ENCODE measurements at places on chromosomes 4 and X.

DNA sequence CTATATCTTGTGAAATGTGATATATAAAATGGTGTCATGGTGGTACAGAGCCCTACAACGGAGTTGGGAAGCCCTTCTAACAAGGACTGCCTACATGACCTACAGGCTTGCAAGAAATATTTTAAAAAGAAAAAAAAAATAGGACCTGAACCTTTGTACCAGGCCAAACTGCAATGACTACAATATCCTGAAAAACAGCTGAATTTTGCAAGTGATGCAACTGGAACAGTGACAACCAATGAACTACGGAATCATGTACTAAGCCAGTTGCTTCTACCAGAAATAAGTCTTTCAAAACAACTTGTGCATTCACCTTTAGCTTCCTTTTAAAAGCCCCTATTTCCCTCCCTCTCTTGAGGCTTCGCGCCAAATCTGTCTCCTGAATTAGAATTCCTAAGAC is 58.4 kb downstream of the PDGFC start:
- no peak for DNase-seq

DNA sequence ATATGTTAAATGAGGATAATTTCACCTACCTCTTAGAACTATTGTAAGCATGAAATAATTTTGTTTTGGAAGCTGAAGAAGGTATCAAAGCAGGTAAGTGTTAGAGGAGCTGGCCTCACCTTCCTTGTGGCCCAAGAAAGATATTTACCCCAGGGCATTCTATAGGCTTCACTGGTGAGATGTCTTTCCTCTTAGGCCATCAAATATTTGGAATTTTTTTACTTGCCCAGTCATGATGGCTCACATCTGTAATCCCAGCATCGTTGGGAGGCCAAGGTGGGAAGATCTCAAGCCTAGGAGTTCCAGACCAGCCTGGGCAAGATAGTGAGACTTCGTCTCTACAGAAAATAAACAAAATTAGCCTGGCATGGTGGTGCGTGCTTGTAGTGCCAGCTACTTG is 6.1 kb upstream of the SMS start:
- no peak for DNase-seq

GRCh38 chrX:77014377-77015372 is 432.5 kb upstream of the FGF16 start:
- DNase-seq: no peak

DNA sequence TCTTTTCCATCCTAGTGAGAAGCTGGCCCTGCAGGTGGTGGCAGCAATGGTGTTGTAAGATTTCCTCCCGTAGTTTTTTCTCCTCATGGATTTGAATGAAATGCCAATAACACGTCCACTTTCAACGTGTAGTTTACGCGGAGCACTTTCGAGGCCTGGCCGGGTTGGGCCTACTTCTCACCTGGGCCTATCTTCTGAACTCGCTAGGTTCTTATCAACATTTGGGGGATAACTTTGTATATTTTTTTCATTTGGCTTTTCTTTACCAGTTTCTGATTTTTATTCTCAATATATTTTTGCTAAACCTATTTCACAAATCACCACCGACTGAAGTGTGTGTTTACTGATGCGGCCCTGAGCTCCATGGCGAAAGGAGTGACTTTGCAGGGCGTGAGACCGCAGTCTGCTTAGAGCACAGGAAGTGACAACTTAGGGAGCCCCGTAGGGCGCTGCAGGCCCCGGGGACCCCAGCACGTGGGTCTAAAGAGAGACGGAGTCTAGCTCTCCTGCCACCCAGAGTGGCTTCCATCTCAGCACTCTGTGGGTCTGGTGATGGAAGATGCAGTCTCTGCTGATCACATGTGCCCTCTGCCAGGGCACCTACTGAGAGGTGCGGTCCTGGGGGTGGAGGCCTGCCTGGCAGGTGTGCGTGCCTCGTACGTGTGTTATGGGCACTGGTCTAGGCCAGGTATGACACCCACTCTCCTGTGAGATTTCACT is 29.1 kb downstream of the NELFA start:
- DNase-seq: no peak

- DNase-seq: no peak
Measured at GRCh38 chr4:15837591-15837990, 59.5 kb downstream of the CD38 start.

GRCh38 chr4:80071604-80072227 is 1.3 kb downstream of the ANTXR2 start:
- no peak for DNase-seq

DNA sequence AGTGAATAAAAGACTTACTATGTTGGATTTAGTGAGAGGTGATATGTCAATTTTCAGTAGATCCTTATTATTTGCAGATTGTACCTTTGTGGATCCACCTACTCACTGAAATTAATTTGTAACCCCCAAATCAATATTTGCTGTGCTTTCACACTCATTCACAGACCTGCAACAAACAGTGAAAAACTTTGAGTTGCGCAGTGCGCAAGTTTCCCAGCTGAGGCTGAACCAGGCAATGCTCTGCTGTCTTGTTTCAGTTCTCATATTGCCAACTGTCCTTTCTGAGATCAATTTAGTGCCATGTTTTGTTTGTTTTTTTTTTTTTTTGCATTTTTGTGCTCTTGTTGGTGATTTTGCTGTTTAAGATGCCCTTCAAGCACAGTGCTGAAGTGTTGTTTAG is 40.8 kb upstream of the LEF1 start:
- no peak for DNase-seq

DNA sequence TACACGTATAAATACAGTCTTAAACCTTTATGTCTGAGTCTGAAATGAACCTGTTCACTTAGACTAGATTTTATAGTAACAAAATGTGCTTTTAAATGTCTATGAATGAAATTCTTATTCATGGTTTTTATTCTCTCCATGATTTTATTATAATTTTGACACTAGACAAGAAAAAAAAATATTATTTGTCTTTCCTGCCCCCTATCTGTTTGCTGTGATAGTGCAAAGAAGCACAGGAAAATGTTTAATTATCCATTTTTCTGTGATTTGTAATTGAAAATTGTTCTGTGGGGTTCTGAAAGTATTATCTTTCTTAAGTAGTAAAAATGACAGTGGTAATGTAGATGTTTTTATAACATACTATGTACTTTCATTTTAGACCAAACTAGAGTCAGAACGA is 52.0 kb downstream of the INTS6L start:
- no peak for DNase-seq

GRCh38 chr4:184473499-184474262 is 669 bp downstream of the IRF2 start:
- DNase-seq: peak; percentile 9

GRCh38 chr4:128853741-128854140 is 44.2 kb downstream of the JADE1 start:
- DNase-seq: no peak

DNA sequence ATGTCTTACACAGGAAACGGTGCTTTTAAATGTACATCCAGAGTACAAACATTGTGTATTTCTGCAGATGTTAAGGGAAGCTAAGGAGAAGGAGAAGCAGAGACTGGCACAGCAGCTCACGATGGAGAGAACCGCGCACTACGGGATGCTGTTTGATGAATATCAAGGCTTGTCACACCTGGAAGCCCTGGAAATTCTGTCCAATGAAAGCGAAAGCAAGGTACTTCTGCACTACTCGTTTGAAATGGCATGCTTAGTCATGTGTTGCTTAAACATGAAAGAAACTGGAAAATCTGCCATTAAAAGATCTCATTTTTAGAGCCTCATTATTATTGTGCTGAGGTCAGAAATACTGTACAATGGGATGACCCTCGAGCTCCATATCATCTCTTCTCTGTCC is 47.2 kb downstream of the FAM114A1 start:
- no peak for DNase-seq

DNA sequence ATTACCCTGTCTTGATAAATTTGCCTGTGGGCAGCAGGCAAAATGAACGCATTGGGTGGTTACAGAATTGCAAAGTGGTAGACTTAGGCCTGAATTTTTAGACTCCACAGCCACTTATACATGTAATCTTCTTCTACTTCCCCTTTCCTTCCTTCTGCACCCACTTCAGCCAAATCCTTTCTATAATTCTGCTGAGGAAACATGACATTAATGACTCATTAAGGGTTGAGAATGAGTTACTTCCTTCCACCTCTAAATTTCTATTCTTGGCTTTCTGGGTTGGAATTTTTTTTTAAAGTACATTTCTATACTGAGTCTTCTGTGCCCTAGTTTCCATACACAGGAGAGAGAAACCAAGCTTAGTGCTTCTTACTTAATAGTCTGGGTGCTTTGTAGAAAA is 10.1 kb downstream of the PAPSS1 start:
- no peak for DNase-seq

- no peak for DNase-seq
Measured at GRCh38 chrX:139823806-139824205, 109.0 kb downstream of the ATP11C start.

DNA sequence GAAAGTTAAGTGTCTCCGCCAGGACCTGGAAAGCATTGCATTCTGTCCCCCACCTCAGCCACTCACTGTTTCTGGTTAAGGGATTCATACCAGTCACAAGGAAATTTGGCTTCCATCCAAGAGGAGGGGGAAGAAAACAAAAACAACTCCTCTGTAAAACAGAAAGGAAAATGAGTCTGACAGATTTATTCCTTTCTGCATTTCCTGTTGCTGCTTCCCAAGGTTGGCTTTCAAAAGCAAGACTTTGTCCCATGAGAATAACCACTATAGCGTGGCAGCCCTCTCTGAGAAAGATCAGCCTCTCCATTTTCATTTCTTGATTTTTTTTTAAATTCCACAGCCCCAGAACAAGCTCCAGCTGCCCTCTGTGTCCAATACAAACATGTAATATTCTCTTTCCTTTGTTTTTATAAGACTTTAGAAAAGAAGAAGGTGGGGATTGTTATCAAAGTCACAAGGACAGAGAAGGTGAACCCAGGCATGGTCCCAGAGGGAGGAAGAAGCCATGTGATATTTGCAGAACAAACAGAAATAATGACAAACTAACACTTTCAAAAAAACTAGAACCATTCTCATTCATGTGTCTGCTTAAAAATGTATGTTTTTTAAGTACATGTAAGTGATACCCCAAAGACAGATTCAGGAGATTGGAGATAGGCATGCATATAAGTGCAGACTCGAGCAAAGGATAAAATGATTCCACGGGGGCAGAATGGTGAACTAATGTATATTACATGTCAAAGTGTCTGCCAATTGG is 90.7 kb upstream of the DCLK2 start:
- DNase-seq: no peak

- no peak for DNase-seq
Measured at GRCh38 chr4:180751009-180751408, 1492.2 kb upstream of the TENM3 start.

GRCh38 chr4:79182209-79182608 is 143.7 kb downstream of the NAA11 start:
- no peak for DNase-seq

- DNase-seq: no peak
Measured at GRCh38 chrX:66098162-66098561, 58.3 kb upstream of the VSIG4 start.

DNA sequence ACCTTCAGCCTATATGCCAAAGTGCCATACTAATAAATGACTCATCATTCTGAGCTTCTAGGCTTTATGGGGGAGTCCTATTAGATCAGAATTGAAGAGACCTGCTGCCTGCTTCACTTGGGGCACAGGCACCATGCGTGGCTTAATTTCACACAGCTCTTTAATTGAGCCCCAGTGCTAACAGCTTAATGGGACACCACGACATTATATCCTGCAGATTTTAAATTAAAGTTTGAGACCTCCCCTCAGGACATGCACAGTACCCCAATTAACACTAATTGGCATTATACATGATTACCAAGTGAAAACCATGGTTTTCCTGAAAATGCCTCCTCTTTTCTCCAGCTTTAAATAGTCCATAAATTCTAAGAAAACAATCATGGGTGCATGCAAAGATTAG is 6.8 kb downstream of the C1QTNF7 start:
- DNase-seq: no peak

GRCh38 chr4:48157271-48157670 is 23.2 kb upstream of the TXK start:
- DNase-seq: no peak

- DNase-seq: no peak
Measured at GRCh38 chrX:53211391-53211978, 13.5 kb downstream of the KDM5C start.

- no peak for DNase-seq
Measured at GRCh38 chr4:64781737-64782326, 372.6 kb upstream of the TECRL start.

DNA sequence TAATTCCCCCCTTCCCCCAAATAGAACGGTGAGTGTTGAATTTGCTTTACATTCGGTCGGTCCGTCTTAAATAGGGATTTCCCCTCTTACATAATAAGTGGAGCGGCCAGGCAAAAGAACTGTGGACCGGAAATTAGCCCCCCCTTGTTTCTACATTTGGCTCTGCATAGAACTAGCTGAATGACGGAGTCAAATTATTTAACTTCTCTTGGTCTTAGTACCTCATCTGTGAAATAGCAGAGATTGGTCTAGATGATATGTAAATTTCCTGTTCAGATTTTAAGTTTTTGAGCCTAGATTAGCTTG is 1.3 kb downstream of the SPATA18 start:
- DNase-seq: no peak

DNA sequence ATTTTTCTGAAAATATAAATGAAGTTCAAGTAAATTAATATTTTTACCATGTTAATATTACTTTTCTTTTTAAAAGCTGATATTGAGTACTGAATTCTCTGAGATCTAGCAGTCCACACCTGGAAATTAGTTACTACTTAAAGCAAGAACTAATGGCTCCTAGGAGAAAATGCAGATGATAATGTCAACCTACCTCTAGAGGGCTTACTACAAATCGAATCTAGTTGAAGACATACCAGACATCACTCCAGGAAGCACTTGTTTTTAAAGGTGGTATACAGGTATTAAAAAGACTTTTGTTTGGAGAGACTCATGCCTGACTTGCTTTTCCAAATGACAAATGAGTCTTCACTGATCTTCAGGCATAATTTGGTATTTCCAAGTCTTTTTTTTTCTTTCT is 516.4 kb upstream of the BOD1L1 start:
- DNase-seq: no peak

GRCh38 chr4:40515398-40516293 is 114.0 kb downstream of the RBM47 start:
- DNase-seq: no peak

DNA sequence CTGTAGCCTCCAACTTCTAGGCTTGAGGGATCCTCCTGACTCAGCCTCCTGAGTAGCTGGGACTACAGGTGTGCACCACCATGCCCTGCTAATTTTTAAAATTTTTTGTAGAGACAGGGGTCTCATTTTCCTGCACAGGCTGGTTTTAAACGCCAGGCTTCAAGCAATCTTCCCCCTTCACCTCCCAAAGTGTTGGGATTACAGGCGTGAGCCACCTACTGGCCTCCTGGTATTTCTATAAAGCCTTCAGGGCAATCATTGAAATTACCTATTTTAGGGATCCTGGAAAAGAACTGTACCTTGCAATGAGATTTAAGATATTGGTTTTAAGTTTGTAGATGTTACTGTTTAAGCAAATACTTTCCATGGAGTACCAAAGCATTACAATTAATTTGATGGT is 13.5 kb upstream of the PLS3 start:
- DNase-seq: no peak

DNA sequence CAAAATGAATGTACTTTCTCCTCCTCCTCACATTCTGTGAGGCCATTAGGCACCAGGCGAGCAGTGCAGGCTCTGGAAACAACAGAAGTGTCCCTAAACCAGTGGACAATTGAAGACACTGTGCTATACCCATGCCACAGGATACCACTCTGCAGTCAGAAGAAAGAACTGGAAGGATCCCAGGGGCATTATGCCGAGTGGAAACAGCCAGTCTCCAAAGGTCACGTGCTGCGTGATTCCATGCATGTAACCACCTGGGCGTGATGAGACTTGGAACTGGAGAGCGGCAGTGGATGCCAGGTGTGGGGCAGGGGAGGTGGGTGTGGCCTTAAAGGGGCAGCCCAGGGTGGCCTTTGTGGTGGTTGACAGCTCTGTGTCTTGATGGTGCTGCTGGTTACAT is 139.4 kb downstream of the EVC2 start:
- no peak for DNase-seq

All from stimulated activated CD4-positive, alpha-beta T cell treated with anti-CD3 and anti-CD28 coated beads, Interleukin-15, amount 100 ng/mL, for 1 hour (primary cell).